Tracheal epithelial cell (primary cell): ENCODE measurements at places on chromosomes 7 and 10. TPM values are rescaled to one million over a fixed set of nuclear protein-coding genes. Genes with fewer than 3 reads are reported as not detected.

UNCX gene
- not detected in 2 replicates for total RNA-seq

CPED1 gene
- under 0.01 and 0.96 TPM in 2 replicates for total RNA-seq

CASTOR2 gene
- total RNA-seq = 2.6 and 2.7 TPM in 2 replicates

UCN3 gene
- not detected in 2 replicates for total RNA-seq

CFAP58 gene
- 0.43 and 0.48 TPM in 2 replicates for total RNA-seq

HTR7 gene
- 11.1 and 32.0 TPM in 2 replicates for total RNA-seq

PLEKHS1 gene
- total RNA-seq = under 0.01 TPM in 2 replicates

PHYHIPL gene
- total RNA-seq = under 0.01 TPM in 1 of 2 replicates, not detected in the other

EGR2 gene
- under 0.01 TPM in 1 of 2 replicates, not detected in the other for total RNA-seq

TNPO3 gene
- 55.2 and 62.4 TPM in 2 replicates for total RNA-seq

SSMEM1 gene
- total RNA-seq = not detected in 2 replicates

SPDYE5 gene
- total RNA-seq = not detected in 2 replicates

ABCB8 gene
- total RNA-seq = 13.9 and 14.9 TPM in 2 replicates

NEUROD6 gene
- total RNA-seq = not detected in 2 replicates

BRAF gene
- total RNA-seq = 13.5 and 14.3 TPM in 2 replicates

SFTPA2 gene
- under 0.01 TPM in 1 of 2 replicates, not detected in the other for total RNA-seq

ANKRD30A gene
- total RNA-seq = not detected in 2 replicates

GOLGA7B gene
- 0.21 and 0.72 TPM in 2 replicates for total RNA-seq

TMEM106B gene
- total RNA-seq = 46.5 and 69.9 TPM in 2 replicates

AGMO gene
- 0.24 and 0.43 TPM in 2 replicates for total RNA-seq

HABP2 gene
- total RNA-seq = 0.24 TPM in 1 of 2 replicates, not detected in the other

OR2A1 gene
- not detected in 2 replicates for total RNA-seq

PCLO gene
- total RNA-seq = 0.48 and 2.6 TPM in 2 replicates

AKR1C4 gene
- total RNA-seq = not detected in 2 replicates

PLCE1 gene
- 0.48 and 0.85 TPM in 2 replicates for total RNA-seq

NACAD gene
- under 0.01 and 0.96 TPM in 2 replicates for total RNA-seq

RAMP3 gene
- 0.21 TPM in 1 of 2 replicates, not detected in the other for total RNA-seq

IFIT5 gene
- 5.5 and 9.9 TPM in 2 replicates for total RNA-seq

SLC26A5 gene
- total RNA-seq = not detected in 2 replicates

CLDN15 gene
- 1.4 and 1.7 TPM in 2 replicates for total RNA-seq

EPHA1 gene
- 40.7 and 52.5 TPM in 2 replicates for total RNA-seq

SCART1 gene
- total RNA-seq = 0.43 and 1.4 TPM in 2 replicates

CPA4 gene
- 6.6 and 7.2 TPM in 2 replicates for total RNA-seq

NXPH1 gene
- not detected in 2 replicates for total RNA-seq

PLXDC2 gene
- total RNA-seq = 3.4 and 5.5 TPM in 2 replicates

CRHR2 gene
- not detected in 2 replicates for total RNA-seq

SPAM1 gene
- not detected in 2 replicates for total RNA-seq
